ENCODE measurements at places on chromosomes 7 and 10.

GRCh38 chr10:78414380-78414779 is 380.7 kb downstream of the RPS24 start:
- DNase-seq, result no peak

GRCh38 chr7:35647171-35647574 is 47.8 kb downstream of the HERPUD2 start:
- DNase-seq, result no peak

DNA sequence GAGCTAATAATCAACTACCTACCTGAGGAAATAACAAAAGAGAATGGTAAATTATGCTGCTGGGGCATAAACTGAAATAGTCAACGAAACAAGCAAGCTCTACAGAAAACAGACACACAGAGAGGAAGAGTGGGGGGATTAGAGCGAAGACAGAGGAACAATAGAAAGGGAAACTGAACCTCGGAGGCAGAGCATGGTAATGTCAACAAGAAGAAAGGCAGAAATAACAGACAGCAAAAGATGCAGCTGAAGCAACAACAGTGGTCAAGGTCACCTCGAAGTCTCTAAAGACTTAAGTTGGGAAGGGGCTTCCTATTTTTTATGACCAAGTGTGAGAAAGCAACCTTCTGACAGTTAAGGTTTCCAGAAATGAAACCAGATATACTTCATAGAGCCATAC is 177.0 kb downstream of the ZNF438 start:
- no peak for DNase-seq

DNA sequence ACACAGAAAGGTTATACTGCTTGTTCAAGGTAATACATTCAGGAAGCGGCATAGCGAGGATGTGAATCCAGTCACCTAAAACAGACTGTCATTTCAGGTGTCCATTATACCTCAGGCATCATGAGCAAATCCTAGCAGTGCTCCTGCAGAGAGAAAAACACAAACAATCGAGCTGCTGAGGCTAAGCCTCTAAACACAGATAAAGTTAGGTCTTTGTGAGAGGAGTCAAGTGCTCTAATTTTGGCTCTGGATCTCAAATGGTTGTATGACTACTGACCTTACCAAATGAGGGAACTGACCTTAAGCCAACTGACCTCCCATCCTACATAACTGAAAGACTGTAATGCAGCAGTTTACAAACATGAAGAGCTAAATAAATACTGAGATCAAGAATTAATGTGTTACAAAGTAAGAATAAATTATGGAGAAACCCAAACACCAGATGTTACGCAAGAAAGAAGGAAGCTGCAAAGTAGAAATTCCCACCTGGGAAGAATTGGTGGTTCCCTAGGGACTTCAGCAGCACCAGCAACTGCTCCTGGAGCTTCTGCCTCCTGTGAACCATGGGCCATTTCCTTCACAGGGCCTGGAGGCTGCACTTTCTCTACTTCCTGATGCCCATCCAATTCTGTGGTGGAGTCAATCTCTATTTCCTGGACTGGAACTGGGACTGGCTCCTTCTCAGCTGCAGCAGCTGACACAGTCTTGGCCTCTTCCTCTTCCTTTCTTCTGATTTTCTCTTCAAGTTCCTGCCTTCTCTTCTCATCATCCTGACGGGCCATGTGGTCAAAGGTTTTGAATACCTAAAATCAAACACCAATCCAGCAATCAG is 5.8 kb downstream of the NUDCD3 start:
- no peak for DNase-seq

- DNase-seq, result no peak
Measured at GRCh38 chr10:44511166-44511565, 126.3 kb upstream of the CXCL12 start.

DNA sequence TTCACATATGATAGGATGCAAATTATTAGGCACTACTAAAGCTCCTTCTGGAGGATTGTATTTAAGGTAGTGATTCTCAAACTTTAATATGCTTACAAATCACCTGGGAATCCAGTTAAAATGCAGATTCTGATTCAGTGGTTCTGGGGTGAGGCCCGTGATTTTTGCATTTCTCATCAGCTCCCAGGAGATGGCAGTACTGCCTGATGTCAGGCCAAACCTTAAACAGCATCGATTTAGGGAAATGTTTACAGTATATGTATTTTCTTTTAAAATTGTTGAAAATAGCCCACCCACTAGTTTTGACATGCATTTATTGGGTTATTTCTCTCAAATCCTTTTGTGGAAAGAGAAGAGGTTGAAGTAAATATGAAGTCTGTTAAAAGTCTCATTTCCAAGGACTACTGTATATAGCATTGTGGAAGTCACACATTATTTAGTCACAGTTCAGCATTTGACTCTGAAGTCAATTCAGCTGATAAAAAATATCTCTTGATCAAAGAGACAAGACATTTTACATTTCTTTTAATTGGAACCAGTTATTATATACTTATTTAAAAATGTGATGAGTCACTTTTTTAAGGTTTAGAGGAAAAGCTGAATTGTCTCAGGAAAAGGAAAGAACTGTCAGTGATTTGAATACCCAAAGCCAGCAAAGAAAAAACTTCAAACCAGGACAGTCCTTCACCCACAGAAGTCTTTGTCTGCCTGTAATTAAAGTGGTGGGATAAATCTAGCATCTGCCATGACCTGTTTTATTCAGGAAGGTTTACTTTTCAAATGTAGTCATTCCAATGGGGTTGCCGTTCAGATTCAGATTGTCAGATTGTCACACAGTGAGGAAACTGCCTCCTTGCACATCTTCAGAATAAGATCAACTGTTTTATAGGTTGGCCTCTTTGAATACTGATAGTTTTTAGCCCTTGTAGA is 21.1 kb upstream of the HBP1 start:
- DNase-seq, result peak; percentile 65

- no peak for DNase-seq
Measured at GRCh38 chr10:98655492-98655891, 208.8 kb upstream of the HPS1 start.

GRCh38 chr7:71439321-71439720 is 307.4 kb downstream of the GALNT17 start:
- no peak for DNase-seq

DNA sequence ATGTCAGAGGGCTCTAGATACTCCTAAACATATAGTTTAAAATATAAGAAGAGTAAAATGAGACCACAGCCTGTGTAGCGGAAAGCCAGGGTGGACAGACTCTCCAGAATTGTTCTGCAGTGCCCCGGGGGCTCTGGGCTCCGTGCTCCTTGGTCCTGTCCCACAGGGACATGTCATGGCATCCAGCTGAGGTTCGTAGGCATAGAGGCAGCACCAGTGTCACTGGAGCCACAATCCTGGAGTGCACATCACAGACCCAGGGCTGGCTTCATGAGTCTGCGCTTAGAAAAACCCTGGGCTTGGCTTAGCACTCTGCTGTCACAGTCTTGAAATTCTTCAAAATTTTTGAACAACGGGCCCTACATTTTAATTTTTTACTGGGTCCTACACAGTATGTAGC is 280.4 kb upstream of the ZNF32 start:
- no peak for DNase-seq
